Parietal lobe (tissue), 2 donors: ENCODE measurements at places on chromosomes 11 and 22. TPM values are rescaled to one million over a fixed set of nuclear protein-coding genes. Genes with fewer than 3 reads are reported as not detected.

The SEPTIN3 gene
- total RNA-seq, result 227 TPM

The PLA2G3 gene
- not detected for total RNA-seq

The MS4A14 gene
- not detected for total RNA-seq

The OR8D1 gene
- not detected for total RNA-seq

The MYBPC3 gene
- not detected for total RNA-seq
